ENCODE measurements at places on chromosomes 3 and 15.

DNA sequence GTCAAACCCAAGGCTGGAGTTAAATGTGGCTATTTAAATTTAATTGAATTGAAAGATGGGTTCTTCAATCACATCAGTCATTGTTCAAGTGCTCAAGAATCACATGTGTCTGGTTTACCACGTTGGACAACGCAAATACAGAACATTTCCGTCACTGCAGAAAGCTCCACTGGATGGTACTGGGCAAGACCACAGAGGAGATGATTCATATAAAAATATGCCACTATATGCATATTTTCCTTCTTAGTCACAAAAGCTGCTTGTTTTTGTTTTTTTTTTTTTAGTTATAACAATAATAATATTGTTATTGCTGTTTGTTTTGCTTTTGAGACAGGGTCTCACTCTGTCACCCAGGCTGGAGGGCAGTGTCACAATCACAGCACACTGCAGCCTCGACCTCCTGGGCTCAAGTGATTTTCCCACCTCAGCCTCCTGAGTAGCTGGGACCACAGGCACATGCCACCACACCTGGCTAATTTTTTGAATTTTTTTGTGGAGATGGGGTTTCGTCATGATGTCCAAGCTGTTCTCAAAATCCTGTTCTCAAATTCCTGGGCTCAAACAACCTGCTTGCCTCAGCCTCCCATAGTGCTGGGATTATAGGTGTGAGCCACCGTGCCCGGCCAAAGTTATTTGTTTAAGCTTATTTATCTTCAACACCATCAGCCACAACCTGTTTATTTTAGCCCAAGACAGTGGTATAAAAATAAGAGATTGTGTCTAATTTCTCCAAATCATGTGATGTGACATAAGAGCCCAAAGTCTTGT is 19.4 kb downstream of the RTP3 start:
- peak; percentile 93 for DNase-seq

- DNase-seq = no peak
Observed at GRCh38 chr3:124091716-124092115, 99.8 kb upstream of the ROPN1 start.

GRCh38 chr3:9302425-9303181 is 53.2 kb upstream of the SRGAP3 start:
- DNase-seq = peak; percentile 78

- DNase-seq = no peak
Observed at GRCh38 chr3:144413068-144413467, 441.4 kb downstream of the DIPK2A start.

DNA sequence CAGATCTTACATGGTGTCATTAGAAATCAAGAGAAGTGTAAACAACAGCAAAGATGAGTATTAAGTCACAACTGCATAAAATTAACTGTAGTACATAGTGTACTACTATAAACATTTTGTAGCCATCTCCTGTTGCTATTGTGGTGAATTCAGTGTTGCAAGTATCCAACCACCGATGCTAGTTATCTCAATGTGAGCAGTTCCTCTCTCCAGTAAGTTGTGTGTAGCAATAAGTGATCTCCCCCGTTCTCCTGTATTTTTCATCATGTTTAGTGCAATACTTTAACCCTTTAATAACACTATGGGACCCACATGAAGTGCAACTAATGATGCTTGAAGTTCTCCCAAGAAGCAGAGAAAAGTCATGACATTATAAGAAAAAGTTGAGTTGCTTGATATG is 264.7 kb upstream of the KCNH8 start:
- DNase-seq = no peak

DNA sequence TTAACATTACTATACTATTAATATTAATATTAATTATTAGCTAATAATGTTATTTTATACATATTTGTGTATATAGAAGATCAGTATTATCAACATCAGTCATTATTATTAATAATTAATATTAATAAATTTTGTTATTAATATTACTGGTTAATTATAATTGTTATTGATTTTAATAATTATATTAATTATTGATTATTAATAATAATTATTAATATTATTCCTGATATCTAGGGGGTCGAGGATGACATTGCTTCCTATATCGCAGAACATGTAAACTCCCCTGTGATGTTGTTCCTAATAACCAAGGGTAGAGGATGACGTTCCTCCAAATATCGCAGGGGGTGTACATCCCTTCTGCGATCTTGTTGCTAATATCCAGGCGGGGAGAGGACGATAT is 17.3 kb upstream of the BMF start:
- DNase-seq = no peak

DNA sequence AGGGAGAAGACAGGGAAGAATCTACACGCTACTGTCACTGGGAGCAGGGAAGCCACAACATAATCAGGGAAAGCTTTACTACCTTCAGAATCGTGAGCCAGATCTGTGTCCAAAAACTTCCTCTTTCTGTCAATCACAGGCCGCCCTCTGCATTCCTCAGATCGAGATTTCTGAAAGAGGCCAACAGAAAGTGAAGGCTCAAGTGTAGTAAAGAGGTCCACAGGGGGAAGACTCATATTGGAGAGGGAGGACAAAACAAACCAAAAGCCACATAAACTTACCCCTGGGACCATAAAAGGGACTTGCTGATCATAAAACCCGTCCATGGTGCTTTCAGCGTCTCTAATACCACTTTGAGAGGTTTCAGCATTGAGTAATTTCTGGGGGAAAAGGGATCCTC is 3.3 kb downstream of the ETV5 start:
- no peak for DNase-seq

DNA sequence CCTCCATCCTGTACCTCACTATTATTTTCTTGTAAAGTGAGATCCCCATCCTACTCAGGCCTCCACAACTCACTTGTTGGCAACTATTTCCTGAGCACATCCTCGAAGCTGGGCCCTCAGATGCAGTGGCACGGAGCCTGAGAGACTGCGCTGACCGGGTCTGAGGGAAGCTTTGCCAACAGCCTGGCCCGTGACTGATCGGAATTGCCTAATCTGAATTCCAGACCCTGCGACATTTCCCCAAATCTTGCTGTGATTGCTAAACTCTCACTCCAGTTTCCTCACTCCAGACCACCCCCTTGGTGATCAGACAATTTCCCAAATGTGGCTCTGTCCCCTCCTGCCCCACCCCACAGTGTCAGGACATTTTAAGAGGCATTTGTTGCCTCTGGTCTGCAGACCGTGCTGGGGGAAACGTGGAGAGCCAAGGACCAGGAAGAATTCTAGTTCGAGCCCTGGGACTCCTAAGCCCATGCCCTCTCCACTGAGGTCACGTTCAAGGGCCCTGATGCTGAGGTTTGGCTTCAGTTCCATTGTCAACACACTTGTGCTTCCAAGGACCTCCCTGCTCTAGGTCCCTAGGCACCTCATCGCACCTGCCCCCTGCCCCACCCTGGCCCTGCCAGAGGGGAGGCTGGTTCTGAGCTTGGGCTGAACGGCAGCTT is 22.8 kb downstream of the KLHL25 start:
- no peak for DNase-seq

GRCh38 chr3:170233530-170233929 is 11.3 kb downstream of the PRKCI start:
- no peak for DNase-seq

- DNase-seq = no peak
Observed at GRCh38 chr15:68424754-68425390, 7.1 kb downstream of the ITGA11 start.

GRCh38 chr15:77836121-77836692 is 203.5 kb upstream of the LINGO1 start:
- DNase-seq = peak; percentile 88

DNA sequence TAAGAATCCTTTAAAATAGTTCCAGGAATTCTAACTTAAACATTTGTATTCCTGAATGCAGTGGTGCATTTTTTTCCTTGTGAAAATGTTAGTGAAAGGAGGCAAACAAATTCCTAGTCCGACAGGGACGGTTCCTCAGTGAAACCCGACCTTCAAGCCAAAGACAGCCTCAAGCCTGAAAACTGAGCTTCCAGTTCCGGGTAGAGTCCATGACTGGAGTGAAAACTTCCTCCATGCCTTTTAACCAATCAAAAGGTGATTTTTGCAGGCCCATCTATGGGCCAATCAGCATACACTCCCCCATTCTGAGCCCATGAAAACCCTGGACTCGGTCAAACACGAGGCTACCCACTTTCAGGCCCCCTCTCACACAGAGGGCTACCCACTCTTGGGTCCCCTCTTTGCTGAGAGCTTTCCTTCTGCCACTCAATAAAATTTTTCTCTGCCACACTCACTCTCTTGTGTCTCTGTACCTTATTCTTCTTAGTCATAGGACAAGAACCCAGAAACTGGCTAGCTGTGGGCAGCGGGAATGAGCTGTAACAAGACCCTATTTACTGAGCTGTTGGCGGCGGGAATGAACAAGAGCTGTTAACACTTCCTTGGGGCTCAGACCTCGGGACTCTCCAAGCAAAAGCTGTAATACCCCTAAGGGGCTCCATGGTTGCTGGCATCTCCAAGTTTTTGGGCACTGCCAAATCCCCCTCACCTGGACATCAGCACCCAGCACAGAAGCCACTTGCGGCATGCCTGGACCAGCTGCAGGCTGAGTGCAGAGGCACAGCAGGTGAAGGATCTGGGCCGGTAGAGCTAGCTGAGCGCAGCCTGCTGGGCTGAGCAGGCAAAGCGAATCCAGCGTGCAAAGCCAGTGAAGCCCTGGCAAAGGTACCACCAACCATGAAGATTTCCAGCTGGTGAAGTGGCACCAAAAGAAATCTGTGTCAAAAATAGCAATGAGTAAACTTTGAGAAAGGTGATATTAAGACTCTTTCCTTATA is 598.8 kb downstream of the MCTP2 start:
- no peak for DNase-seq

- DNase-seq = no peak
Observed at GRCh38 chr15:99135194-99135593, 30.3 kb downstream of the SYNM start.

- no peak for DNase-seq
Observed at GRCh38 chr15:59283717-59284391, 77.2 kb downstream of the LDHAL6B start.

- no peak for DNase-seq
Observed at GRCh38 chr3:78287085-78287484, 1247.2 kb downstream of the ROBO2 start.

GRCh38 chr3:105398437-105398836 is 31.7 kb downstream of the ALCAM start:
- no peak for DNase-seq

DNA sequence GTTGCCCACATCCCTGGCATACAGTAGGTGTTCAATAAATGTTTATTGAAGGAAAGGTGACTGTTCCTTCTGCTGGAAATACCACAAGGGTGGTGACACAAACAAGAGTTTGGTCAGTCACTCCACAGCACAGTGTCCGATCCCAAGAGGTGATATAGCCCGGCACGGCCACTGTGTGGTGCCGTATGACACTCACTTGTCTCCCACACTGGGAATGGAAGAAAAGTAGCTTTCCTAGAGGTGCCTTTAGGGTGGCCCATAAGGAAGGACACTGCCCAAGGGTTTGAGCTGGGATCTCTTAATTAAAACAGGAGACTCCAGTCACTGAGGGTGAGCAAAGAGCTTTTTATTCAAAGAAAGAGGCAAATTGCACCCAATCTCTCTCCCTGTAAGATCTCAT is 40.5 kb downstream of the TGM4 start:
- peak; percentile 19 for DNase-seq

- no peak for DNase-seq
Observed at GRCh38 chr3:88616413-88616812, 466.7 kb downstream of the C3orf38 start.

DNA sequence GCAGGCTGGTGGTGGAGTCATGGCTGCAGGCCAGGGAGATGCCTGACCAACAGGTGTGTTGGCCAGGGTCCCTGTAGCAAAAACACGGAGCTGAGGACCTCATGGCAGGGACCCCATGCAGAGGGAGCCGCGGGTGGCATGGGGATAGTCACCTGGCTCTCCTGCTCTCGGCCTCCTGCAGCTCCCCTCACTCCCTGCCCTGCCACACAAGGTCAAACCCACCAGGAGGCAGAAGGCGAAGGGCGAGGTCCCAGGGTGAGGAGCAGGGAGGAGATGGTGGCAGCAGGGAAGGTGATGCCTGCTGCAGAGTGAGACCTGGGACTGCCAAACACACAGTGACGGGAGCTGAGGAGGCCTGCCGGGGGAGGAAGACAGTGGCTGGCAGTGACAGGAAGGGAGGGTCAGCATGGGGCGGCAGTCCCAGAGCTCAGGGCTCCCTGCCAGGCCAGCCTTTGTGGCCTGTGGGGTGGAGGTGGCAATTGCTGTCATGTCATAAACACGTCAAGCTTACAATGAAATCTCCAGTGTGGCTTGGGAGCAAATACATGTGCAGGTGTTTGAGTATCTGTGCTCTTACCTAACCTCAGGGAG is 144.3 kb downstream of the TJP1 start:
- no peak for DNase-seq

- DNase-seq = no peak
Observed at GRCh38 chr3:98991393-98991792, 89.9 kb upstream of the DCBLD2 start.

DNA sequence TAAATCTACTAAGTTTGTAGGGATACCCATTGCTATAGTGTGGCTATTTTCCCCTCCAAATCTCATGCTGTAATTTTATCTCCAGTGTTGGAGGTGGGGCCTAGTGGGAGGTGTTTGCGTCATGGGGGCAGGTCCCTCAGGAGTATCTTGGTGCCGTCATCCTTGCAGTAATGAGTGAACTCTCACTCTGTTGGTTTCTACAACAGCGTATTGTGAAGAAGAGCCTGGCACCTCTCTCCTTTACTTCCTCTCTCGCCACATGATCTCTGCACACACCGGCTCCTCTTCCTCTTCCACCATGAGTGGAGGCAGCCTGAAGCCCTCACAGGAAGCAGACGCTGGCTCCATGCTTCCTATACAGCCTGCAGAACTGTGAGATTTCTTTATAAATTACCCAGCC is 34.0 kb upstream of the TRPM1 start:
- DNase-seq = peak; percentile 92

GRCh38 chr3:127078626-127079025 is 95.7 kb downstream of the PLXNA1 start:
- no peak for DNase-seq

GRCh38 chr15:73370151-73370550 is 1.4 kb upstream of the HCN4 start:
- no peak for DNase-seq

DNA sequence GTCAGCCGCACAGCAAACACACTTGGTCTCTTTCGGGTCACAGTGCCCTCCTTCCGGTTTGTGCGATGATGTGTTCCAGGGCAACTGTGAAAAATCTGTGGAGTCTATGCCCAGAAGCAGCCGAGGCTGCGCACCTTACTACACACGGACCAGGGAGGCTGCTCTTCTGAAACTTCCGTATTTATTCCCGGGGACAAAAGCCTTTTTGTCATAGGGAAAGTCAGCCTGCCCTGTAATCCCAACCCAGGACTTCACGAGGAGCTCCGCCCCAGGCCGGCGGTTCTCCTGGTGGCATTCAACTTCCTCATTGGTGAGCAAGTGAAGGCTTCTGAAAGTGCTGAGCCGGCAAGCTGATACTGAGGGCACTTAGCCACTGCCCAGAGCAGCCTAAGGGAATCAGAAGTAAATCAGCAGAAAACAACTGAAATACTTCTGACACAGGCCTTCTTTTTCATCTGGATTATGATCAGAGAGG is 126.5 kb downstream of the FMN1 start:
- peak; percentile 91 for DNase-seq

DNA sequence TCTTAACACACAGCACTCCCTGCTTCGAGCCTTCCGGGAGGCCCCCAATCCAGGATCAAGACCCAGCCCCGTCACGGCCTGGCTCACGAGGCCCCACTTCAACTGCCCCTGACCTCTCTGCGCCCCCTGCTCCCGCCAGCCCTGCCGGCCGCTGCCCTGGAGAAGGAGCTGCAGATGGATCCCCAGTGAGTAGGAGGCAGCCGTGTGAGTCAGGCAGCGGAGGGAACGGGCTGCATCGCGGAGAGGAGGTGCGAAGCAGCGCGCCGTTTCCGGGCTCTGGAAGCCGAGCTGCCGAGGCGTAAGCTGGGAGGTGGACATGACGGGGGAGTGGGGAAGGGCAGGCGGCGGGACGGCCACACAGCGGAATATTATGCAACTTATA is 133.4 kb downstream of the TPRA1 start:
- DNase-seq = no peak
